Panc1 (cell line): ENCODE measurements at places on chromosomes 12 and 14. TPM values are rescaled to one million over a fixed set of nuclear protein-coding genes. Genes with fewer than 3 reads are reported as not detected.

GRCh38 chr12:106140223-106140986, 1.7 kb upstream of the NUAK1 start:
- peak overlapping the region; percentile 98 for H3K27ac ChIP-seq
- H3K27me3 ChIP-seq, result no peaks in the 10 kb centered on the region
- DNase-seq, result no peak
- peaks cover 50% of the 10 kb centered on the region for H3K4me1 ChIP-seq

FGF6 gene
- not detected for total RNA-seq

KRT6C gene
- total RNA-seq, result not detected

GRCh38 chr14:65303190-65303898, 109.2 kb upstream of the FUT8 start:
- no peaks in the 10 kb centered on the region; the same call in 1 of the 2 replicates for H3K4me1 ChIP-seq
- H3K4me3 ChIP-seq, result no peak overlapping the region
- H3K36me3 ChIP-seq, result no peaks in the 10 kb centered on the region
- no peaks in the 10 kb centered on the region for H3K27me3 ChIP-seq
- H3K27ac ChIP-seq, result no peak overlapping the region
- no peak for DNase-seq

APEX1 gene
- total RNA-seq, result 163 TPM

DNA sequence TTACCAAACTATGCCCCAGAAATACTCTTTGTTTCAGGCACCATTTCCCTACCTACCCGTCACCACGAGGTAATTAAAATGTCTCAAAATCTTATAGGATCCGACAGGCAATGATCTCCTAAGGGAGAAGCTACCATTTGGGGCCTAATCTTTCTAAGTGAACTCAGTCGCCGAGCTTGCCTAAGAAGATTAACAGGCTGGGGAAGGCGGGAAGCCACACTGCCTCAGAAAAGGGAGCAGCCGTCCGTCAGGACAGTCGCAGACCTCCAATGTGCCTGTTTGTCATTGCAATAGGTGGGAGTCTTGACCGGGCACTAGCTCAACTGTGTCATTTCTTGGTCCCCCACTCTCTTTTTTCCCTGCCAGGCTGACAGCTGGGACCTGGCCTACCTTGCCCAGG, 4.6 kb downstream of the TTC7B start:
- H3K36me3 ChIP-seq, result no peaks in the 10 kb centered on the region; the same call in 1 of the 2 replicates
- DNase-seq, result no peak
- no peaks in the 10 kb centered on the region for H3K27me3 ChIP-seq
- H3K27ac ChIP-seq, result no peak overlapping the region

GRCh38 chr12:91418221-91419090, 235.8 kb upstream of the DCN start:
- H3K4me1 ChIP-seq, result no peaks in the 10 kb centered on the region
- no peaks in the 10 kb centered on the region for H3K27me3 ChIP-seq
- H3K4me3 ChIP-seq, result no peak overlapping the region
- no peak overlapping the region for H3K27ac ChIP-seq

- H3K27ac ChIP-seq, result no peak overlapping the region
- H3K27me3 ChIP-seq, result no peaks in the 10 kb centered on the region
- H3K4me1 ChIP-seq, result no peaks in the 10 kb centered on the region
- no peaks in the 10 kb centered on the region for H3K36me3 ChIP-seq
Measured at GRCh38 chr14:25929881-25930615, 667.8 kb downstream of the NOVA1 start.

DNA sequence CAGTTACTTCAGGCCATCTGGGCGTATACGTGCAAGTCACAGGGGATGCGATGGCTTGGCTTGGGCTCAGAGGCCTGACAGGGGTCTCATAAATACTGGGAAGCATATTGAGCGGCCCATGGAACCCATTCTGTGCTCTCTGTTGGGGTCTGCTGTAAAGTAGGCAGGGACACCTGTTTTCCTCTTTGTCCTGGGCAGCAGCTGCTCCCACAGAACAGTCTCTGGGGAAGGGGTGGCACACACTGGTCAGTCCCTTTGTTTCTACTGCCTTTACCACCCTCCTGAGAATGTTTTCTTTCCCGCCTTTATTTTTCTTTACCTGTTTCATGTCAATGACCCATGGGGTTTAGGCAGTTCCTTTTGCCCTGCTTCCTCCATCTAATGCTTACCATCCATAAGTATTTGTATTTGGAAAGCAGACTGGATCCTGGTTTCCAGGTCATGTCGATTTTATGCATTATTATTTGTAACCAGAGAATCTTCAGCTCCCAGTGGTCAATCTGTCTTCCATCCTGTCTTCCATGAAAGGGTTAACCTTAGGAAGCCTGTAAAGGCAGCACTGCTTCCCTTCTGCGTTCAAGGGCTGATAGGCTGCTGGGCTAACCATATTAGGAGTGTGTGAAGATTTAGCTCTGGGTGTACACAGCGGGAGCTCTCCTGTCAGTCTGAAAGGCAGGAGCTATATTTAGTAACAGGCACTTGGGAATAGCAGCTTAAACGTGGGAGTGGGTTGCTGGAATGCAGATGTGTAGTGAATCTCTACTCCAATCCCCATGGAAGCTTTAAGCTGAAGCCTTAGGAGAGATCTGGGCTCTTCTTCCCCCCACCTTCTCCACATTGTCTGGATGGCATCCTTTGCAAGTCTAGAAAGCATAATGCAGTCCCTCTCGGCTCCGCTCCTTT, 124.0 kb downstream of the DYRK2 start:
- H3K4me1 ChIP-seq, result no peaks in the 10 kb centered on the region
- no peak overlapping the region for H3K27ac ChIP-seq
- H3K27me3 ChIP-seq, result peaks cover 2% of the 10 kb centered on the region; the same call in 1 of the 2 replicates
- no peak overlapping the region for H3K4me3 ChIP-seq

RNU4-1 gene
- 1,565 TPM for total RNA-seq
